Activated CD4-positive, alpha-beta T cell treated with anti-CD3 and anti-CD28 coated beads, Interleukin-2, amount 50 U/mL, for 16 hours (primary cell): ENCODE measurements at places on chromosomes 7 and 10.

DNA sequence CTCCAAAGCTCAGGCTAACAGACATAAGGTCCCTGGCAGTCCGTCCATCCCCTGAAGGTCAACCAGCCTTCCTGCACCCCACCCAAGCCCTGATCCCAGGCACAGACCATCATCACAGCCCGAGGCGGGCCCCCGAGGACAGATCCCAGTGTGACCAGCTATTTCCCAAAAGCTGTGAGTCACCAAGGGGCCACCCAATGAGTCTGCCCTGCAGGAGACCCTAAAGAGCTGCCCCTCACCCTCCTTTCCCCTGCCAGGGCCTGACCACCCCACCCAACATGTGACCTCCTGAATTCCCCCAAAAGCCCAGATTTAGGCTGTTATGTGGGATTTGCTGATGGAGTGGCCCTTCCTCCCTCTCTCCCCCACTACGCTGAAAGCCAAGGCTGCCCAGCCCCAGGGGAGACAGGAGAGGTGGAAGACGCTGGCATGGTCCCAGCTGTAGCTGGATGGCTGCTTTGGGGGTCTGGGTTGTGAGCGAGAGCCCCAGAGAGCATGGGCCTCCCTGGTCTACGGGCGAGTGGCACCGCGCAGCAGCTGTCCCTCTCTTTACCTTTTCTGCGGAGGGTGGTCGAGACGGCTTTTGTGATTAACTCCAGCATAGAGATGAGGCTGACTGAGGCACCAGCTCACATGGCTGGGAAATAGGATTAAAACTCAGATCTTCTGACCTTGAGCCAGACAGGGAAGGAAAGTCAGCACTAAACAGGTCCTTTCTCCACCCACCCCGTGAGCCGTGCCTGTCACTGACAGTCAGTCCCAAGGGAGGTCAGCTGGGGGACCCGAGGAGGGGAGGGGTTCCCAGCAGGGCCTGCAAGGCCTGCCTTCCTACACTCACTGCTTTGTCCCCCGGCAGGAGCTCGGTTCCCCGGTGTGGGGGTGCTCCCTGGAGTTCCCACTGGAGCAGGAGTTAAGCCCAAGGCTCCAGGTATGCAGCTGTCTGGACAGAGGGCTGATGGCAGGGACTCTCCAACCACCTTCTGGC lies 16.7 kb downstream of the ELN start:
- DNase-seq = no peak

- peak; percentile 78 for DNase-seq
These were observed 6.5 kb upstream of the C10orf105 start for GRCh38 chr10:71725998-71726579.

GRCh38 chr7:120716307-120716706 lies 141.6 kb downstream of the TSPAN12 start:
- DNase-seq = no peak

DNA sequence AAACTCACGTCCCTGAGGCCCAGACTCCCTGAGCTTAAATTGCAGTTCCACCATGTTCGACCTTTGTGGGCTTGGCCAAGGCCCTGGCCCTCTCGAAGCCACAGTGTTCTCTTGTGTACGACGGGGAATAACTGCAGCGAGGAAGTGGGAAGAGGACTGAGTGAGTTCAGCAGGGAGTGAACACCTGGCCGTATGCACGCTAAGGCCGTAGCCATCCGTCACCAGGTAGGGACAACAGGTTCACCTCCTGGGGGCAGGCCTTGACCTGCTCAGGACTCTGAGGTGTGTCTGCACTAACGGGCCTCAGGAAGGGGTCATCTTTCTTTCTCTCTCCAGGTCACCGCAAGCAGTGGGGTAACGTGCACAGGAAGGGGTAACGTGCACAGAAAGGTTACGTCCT lies 67.2 kb upstream of the CTBP2 start:
- no peak for DNase-seq

DNA sequence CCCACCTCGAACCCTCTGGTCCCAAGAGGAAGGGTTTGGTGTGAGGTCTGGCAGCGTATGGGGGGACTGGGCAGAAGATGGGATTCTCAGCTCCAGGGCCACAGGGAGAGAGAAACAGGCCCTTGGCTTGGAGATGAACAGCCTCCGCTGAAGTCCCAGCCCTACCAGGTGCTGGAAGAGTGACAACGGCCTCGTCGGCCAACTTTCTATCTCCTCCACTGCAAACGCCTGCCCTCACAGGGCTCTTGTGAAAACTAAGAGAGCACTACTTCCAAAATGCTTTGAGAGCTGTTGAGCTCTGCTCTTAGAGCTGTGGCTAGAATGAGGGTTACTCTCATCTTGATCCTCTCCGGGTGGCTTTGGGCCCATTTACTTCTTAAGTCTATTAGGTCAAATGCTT lies 63.5 kb downstream of the AFAP1L2 start:
- no peak for DNase-seq

- DNase-seq = no peak
These were observed 137.0 kb upstream of the PRR15 start for GRCh38 chr7:29426587-29426986.

GRCh38 chr7:151059367-151060112 lies at the start of gene SLC4A2:
Gene SLC4A2, plus strand, starts transcription at chr7:151059589. Its CDS starts 2,399 bp downstream, at chr7:151061988.
- DNase-seq = peak; percentile 72

GRCh38 chr10:110006358-110007160 lies 1.2 kb upstream of the ADD3 start:
- DNase-seq = no peak

GRCh38 chr10:84156768-84157167 lies 16.8 kb upstream of the GPR15LG start:
- DNase-seq = peak; percentile 55

GRCh38 chr7:37332243-37333016 lies 116.2 kb downstream of the ELMO1 start:
- DNase-seq = no peak

DNA sequence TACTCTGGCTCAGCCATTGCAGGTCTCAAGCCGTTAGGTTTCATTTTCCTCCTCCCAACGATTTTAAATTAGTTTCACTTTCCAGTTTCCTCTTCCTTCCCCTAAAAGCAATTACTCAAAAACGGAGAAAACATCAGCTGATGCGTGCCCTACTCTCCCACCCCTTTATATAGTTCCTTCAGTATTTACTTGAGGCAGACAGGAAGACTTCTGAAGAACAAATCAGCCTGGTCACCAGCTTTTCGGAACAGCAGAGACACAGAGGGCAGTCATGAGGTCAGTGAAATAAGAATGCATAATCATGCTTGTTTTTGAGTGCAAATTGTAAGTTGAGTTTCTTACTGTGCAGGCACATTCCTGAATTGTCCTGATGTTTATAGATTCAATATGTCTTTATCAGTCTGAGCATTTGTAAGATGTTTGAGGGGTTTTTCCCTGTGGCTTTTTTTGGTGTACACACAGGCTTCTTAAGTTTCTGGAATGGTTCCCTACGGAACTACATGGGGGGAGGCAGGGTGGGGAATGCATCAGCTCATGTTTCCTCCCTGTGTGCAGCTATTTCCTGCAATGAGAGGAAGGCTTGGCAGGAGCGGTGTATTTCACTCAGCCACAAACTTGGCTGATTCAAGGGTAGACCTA lies at the start of gene IFIT3:
TSS of gene IFIT3 (plus strand) at position 195 of the 639 bp plus-strand sequence. CDS start at position 272, 77 bp downstream.
- peak; percentile 33 for DNase-seq

- DNase-seq = no peak
These were observed 21.3 kb downstream of the VOPP1 start for GRCh38 chr7:55550841-55551537.

DNA sequence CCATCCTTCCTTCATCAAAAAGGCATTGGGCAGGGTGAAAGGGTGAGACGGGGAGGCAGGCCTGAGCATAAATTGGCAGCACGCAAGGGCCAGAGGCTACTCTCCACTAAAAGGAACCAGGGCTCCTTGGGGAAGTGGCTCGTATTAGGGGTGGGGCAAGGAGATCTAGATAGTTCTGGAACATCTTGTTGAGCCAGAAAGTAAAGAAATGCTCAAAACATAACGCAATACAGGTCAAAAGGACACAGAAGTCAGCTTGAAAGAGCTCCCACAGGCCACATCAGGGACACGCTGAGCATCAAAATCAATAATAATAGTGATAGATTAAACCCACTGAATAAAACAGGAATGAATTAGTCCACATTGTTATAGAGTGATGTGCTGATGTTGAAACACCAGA lies 203.1 kb downstream of the ELMO1 start:
- DNase-seq = no peak

DNA sequence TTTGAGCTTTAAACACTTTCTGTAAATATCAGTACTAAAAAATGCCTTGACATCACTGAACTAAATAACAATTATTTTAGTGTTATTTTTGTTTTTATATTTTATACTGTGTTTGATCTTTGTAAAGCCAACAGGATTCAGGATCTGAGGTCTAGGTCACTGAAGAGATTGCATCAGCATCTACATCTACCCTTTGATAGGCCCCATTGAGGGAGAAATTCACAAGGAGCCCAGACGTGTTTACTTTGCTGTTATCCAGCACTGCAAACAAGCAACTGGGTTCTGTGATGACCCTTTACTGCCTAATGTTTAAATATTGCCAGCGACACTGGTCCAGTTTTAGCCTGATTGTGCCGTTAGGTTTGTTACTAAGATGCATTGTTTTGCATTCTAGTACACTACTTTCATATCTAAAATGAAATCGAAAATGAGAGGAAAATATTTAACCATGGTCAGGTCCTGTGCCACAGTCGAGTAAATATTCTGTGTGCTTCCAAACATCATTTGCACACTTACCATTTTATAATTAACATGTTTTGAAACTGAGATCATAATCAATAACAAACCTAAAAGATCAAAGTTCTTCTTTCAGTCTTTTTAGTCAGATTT lies 48.7 kb downstream of the SP8 start:
- DNase-seq = no peak

GRCh38 chr7:99011706-99012404 lies 132.1 kb downstream of the SMURF1 start:
- no peak for DNase-seq

- no peak for DNase-seq
These were observed 486.0 kb downstream of the TNS3 start for GRCh38 chr7:47095946-47096345.

GRCh38 chr10:74213019-74213418 lies 62.0 kb downstream of the ADK start:
- no peak for DNase-seq

DNA sequence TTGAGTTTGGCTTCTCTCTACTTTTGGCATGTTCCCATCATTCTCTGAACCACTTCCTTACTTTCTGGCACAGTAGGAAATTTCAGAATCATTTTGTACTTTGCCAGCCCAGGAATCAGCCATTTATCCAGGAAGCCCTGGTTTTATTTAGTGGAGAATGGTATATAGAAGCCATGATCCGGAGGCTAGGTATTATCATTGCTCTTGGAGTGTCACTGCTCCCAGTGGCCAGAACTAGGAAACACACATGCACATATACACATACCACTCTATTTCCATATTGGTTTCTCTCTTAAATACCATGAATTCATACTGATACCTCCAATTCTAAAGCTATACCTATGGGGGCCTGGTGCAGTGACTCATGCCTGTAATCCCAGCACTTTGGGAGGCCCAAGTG lies 36.3 kb downstream of the SUFU start:
- DNase-seq = peak; percentile 7

DNA sequence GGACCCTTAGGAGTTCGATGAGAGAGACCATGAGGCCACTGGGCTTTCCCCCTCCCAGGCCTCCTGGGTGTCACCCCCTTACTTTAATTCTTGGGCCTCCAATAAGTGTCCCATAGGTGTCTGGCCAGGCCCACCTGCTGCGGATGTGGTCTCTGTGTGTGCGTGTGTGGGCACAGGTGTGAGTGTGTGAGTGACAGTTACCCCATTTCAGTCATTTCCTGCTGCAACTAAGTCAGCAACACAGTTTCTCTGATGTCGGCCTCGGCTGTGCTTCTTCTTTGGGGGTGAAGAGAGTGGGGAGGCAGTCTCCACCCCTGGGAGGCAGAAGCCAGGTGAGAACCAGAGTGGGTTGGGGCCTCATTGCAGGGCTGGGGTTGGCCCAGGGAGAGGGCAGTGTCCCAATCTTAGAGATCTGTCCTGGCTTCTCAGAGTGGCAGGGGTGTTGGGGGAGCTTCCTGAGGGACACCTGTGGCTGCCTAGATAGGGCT lies 1.5 kb downstream of the PVRIG start:
- DNase-seq = peak; percentile 89

DNA sequence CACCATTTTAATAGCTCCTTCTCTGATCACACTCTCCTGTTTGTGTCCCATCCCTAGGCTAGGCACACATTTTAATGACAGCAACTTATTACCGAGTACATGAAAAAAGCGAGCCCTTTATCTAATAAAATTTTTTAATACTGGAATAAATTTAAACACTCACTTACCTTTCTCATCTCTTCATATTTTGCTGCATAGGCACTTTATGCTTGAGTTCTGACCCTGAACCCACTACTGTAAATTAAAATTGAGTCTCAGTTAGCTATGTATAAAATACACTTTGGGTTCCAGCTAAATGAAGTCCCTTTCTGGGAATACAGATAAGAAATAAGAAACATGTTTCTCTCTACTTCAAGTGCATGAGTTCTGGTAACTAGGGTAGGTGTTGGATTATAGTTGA lies 104.6 kb downstream of the HECW1 start:
- no peak for DNase-seq

GRCh38 chr7:30660331-30661255 lies 21.7 kb downstream of the CRHR2 start:
- DNase-seq = no peak

DNA sequence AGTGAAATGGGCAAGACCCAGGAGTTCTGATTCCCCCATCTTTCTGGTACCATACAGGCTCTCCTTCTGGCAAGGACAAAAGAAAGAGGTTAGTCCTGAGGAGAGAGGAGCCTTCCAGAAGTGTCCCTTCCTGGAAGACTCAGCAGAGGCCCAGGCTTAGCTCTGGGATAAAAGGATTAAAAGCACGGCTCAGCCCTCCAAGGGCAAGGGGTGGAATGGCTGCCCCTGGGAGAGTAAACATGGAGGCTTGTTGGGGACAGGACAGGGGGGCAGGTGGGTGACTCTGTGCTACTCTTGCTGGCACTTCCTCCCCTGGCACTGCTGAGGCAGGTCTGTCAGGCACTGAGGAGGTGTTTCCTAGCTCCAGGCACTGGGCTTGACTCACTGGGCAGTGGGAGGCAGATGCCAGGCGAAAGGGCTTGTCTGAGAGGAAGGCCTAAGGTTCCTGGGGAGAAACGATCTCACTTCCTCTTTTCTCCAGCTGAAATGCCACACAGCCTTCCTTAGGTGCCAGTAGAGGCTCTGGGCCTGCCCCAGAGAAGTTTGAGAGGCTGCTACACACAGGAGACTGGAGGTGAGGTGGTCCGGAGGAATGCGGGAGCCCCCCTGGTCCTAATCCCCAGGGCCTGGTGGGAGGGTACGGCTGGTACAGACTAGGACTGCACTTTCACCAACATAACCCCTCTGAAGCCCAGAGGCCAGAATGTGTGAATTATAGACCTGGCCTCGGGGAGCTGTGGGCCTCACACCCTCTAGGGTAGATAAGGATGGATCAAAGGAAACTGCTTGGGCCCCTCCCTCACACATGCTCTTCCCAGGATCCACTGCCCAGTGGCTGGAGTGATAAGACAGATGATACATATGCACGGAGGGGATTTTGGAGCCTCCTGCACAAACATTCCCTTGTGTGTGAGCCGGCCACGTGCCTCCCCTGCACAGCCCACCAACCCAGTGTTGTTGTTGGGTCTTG lies 63.2 kb upstream of the PODXL start:
- DNase-seq = no peak

GRCh38 chr10:69800109-69800508 lies 1.6 kb upstream of the COL13A1 start:
- peak; percentile 8 for DNase-seq
